ENCODE measurements at places on chromosomes 4 and X.

DNA sequence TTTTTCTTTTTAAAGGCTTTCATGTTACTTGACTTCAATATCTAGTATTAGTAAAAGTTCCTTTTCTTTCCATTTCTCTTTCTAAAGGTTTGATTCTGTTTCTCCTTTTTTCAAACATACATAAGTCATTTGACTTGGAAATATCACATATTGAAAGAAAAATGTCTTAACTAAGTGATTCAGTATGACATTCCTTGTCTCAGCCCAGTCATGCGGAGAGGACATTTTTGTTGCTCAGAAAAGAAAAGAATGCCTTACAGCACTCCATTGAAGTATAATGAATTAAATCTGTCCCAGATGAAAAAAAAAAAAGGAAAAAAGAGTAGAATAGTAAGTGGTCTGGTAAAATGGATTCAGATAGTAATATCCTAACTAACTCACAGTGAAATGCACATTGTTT lies 466.1 kb downstream of the ADGRL3 start:
- DNase-seq: no peak

DNA sequence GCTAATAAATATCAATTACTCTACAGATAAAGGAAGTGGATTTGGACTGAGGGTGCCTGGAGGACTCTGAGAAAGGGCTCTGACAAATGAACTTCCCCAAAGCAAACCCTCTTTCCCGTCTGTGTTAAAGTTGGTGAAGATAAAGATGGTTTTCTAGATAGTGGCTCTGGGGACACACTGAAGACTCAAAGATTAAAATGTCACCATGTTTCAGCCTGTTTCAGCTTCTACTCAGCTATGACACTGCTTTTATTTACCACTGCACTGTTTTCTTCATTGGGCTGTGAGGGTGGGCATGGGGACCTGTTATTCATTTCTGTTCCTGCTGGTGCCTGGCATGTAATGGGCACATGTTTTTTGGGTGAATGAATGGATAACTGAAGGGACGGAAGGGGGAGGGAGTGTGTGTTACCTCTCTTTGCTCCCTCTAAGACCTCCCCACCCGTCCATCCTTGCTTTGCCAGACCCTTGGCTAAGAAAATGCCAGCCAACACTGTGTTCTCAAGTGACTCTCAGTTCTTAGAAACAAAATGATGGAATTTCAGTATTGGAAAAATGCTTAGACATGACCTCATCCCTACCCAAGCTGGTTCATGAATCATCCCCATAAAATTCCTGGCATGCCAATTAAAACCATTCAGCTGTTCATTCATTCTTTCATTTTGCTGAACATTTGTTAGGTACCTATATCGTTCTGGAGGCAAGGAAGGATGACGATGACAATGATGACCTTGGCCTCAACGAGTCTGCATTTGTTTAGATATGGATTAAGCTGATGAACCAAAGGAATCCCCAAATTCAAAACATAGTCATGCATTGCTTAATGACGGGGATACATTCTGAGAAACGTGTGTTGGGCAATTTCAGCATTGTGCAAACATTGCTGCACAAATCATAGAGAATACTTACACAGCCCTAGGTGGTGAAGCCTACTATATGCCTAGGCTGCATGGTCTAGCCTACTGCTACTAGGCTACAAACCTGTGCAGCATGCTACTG lies 13.4 kb upstream of the STK32B start:
- no peak for DNase-seq

DNA sequence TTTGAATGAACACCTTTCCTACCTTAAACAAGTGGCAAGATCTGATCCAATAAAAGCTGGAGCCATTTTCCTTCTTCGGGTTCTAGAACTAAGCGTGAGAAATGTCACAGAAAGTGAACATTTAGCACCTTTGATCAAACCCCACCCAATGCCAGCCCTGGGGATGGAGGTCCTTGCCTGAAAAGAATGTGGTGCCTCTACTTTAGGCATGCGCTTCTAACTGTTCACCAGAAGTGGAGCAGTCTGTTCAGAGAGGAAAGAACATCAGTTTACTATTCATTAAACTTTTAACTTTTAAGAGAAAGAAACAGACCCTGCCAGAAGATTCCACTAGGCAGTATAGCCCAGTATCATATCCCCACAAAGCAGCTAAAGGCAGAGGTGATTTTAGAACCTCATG lies 75.9 kb downstream of the INTS12 start:
- no peak for DNase-seq

- DNase-seq: no peak
These were observed 19.3 kb downstream of the RASSF6 start for GRCh38 chr4:73600954-73601353.

- no peak for DNase-seq
These were observed 184.7 kb downstream of the ARHGAP6 start for GRCh38 chrX:11481035-11481434.

DNA sequence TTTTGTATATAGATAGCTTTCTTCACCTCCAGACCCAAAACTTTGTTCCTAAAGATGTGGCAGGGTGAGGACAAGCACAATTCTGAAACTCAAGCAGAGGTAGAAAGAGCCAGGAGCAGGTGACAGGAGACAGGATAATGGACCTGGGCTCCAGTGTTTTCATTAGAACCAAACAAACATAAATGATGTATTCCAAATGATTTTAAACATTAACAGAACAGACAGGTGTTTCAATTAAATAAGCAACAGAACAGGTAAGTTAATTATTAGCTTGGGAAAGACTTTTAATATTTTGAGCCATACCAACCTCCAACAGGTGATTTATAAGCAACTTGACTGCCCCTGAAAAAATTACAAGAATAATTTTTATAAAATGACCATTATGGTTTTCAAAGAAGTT lies 459.4 kb upstream of the LCORL start:
- no peak for DNase-seq

GRCh38 chrX:1582686-1583437 lies 8.5 kb upstream of the AKAP17A start:
- DNase-seq: peak; percentile 28

DNA sequence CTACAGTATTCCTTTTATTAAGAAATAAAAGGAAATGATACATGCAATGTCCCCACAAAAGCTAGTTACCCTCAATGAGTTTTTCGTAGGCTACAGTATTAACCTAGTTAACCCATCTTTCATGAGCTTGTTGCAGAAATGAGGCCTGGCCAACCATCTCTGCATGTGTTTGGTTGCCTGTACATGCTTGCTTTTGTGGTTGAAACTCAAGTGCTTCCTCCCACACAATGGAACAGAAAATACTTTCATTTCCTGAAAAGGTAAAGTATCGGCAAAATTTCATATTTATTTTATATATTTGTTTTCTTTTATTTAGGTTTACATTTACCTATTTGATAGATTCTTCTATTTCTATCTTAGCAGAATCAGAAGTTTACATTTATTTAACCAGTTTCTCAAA lies 214.6 kb upstream of the FAM241A start:
- no peak for DNase-seq

DNA sequence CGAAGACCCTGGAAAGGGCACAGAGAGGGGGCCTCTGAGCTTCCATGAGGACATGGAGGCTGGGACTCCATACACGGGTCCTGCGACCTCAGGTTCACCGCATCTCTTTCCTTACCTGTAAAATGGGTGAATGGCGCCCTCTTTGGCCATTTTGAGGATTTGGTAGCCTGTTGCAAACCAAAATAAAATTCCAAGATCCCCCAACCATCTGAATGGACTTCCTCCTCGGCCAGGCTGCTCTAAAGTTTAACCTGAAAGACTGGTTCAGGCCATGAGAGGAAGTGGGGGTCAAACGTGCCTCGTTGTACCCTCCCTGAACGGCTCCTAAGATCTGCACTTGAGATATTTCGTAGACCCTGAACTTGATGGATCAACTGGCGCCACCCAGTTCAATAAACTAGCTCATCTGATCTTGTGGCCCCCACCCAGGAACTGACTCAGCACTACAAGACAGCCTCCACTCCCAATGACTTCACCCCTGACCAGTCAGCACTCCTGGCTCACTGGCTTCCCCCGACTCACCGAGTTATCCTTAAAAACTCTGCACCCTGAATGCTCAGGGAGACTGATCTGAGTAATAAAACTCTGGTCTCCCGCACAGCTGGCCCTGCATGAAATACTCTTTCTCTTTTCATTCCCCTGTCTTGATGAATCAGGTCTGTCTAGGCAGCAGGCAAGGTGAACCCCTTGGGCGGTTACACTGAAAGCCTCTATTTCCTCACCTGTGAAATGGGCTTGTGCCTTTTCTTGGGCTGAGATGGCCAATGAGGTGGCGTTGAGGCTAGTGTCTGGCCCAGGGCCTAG lies 32.9 kb upstream of the GPR78 start:
- no peak for DNase-seq

DNA sequence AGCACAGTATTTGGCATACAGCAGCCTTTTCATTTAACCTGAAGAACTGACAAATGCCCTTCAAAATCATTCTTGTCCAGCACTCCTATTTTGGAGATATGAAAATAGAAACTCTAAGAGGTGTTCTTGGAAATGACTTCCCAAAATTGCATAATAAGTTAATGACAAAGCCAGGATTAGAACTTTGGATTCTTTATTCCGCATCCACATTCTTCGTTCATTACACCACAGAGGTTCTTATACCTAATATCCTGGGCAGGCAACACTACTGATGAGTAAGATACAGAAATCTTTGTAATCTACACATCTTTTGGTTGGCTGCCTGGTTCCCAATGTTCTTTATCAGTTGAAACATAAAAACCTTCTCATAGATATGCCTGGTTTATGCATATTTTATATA lies 5.9 kb downstream of the COL25A1 start:
- no peak for DNase-seq

- DNase-seq: no peak
These were observed 30.8 kb downstream of the FRMPD3 start for GRCh38 chrX:107480272-107480671.

- DNase-seq: no peak
These were observed 19.3 kb upstream of the PRSS48 start for GRCh38 chr4:151257704-151258103.

Data from stimulated activated CD8-positive, alpha-beta memory T cell treated with anti-CD3 and anti-CD28 coated beads, Interleukin-2, amount 100 ng/mL, for 1 hour (primary cell).